ENCODE measurements at places on chromosomes 3 and 15.
A peak's percentile ranks its signal among the peaks of the same experiment; 100 is the strongest.

- H3K27ac ChIP-seq: no peak overlapping the region
- H3K27me3 ChIP-seq: no peaks in the 10 kb centered on the region
Measured at GRCh38 chr3:120858521-120858920, 49.5 kb upstream of the STXBP5L start.

DNA sequence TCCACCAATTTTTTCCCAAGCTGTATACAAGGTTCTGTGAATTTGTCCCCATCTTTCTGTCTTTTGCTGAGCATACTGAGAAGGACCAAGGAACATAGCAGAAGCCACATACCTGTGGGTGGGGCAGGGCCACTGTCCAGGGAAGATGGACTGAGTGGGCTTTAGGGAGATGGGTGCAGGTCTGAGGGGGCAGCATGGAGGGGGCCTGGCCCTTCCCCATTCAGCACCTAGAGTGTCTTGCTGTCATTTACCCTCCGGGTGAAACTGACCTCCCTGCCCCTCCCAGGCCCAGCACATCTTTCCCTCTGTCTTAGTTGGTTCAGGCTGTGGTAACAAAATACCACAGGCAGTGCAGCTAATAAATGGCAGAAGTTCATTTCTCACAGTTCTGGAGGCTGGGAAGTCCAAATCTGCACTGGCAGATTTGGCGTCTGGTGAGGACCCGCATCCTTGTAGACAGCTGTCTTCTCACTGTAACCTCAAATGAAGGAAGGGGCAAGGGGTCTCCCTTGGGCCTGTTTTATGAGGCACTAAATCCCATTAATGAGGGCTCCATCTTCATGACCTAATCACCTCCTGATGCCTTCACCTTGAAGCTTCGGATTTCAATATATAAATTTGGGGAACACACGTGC lies 180.0 kb upstream of the SMAD3 start:
- H3K27me3 ChIP-seq: peaks cover 6% of the 10 kb centered on the region
- no peaks in the 10 kb centered on the region for H3K36me3 ChIP-seq
- DNase-seq: no peak

DNA sequence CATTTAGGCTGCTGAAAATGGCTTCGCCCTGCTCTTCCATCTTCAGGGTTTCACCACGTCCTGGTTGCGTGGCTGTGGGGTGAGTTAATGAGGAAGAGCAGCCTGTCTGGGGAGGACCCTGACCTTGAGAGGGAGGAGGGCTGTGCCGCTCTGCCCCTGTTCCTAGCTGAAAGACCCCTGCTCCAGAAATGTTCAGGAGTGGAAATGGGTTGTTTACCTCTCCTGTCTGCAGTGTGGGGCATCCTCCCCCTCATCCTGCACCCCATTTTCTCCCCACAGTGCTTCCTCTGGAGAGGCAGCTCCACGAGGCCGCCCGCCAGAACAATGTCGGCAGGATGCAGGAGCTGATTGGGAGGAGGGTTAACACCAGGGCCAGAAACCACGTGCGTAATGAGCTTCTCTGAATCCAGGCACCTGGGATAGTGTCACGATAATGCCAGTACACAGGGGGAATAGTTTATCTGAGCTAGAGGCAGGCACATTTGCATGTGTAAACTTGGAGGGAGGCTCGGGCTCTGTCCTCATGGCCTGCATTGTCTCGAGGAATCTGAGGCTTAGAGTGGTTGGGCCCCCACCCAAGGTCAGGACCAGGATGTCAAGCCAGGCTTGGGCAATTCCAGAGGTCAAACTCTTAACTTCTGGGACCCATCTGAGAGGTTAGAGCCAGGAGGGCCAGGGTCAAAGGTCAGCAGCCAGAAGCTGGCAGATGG lies 4.0 kb downstream of the ANKDD1A start:
- H3K4me1 ChIP-seq: peaks cover 7% of the 10 kb centered on the region
- H3K27me3 ChIP-seq: peaks cover 46% of the 10 kb centered on the region
- H3K36me3 ChIP-seq: no peaks in the 10 kb centered on the region
- no peak for DNase-seq

DNA sequence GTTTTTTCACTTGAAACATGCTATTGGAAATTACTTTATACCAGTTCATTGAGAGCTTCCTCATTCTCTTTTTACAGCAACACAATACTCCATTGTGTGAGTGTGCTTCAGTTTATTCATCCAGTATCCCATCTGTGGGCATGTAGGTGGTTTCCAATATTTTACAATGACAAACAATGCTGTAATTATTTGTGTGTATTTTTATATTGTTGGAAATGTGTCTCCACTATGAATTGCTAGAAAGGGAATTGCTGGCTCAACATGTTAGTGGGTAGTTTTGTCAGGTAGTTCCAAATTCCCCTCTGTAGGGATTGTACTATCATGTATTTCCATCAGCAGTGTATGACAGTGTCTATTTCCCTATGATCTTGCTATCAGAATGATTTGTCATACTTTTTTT lies 65.8 kb upstream of the MAGI1 start:
- no peak overlapping the region for H3K4me3 ChIP-seq
- no peak overlapping the region for H3K27ac ChIP-seq
- H3K4me1 ChIP-seq: peaks cover 8% of the 10 kb centered on the region
- H3K27me3 ChIP-seq: no peaks in the 10 kb centered on the region

DNA sequence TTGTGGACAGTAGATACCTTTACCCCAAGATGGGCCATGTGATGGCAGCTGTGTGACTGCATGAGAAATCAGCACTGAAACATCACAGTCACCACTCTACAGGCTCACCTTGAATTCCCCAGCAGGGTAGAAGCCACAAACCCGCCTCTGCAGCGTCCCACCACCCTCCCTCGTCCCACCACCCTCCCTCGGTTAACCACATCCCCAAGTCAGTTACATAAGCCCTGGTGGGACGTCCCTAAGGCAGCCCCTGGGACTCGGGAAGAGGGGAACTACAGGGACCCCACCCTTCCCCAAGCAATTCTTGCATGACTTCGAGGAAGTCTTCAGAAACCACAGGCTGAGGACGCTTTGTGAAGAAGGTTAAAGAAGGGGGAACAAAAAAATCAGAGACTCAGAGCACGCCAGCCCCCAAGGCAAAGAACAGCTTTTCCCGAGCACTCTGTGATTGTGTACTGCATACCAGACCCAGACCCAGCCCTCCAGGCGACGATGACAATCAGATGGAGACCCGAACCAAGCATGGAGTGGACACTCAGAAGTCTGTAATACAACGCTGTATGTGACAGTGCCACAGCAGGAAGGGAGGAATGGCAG lies 60.5 kb downstream of the SH3BP5 start:
- no peak overlapping the region for H3K4me3 ChIP-seq
- H3K36me3 ChIP-seq: peaks cover 1% of the 10 kb centered on the region
- H3K27ac ChIP-seq: no peak overlapping the region
- DNase-seq: no peak

GRCh38 chr15:67836134-67836455 lies 3.8 kb downstream of the RNU6-1 start:
- H3K27me3 ChIP-seq: peaks cover 76% of the 10 kb centered on the region
- H3K27ac ChIP-seq: peak overlapping the region; percentile 77
- H3K36me3 ChIP-seq: peaks cover 2% of the 10 kb centered on the region
- H3K4me1 ChIP-seq: peaks cover 20% of the 10 kb centered on the region

- H3K4me1 ChIP-seq: no peaks in the 10 kb centered on the region
- peaks cover 20% of the 10 kb centered on the region for H3K36me3 ChIP-seq
- no peaks in the 10 kb centered on the region for H3K27me3 ChIP-seq
Measured at GRCh38 chr15:39966521-39966920, 32.6 kb downstream of the EIF2AK4 start.

- peaks cover 2% of the 10 kb centered on the region for H3K36me3 ChIP-seq
- no peaks in the 10 kb centered on the region for H3K27me3 ChIP-seq
- peak overlapping the region; percentile 74 for H3K27ac ChIP-seq
- peaks cover 28% of the 10 kb centered on the region for H3K4me1 ChIP-seq
- DNase-seq: no peak
Measured at GRCh38 chr3:53171827-53172505, 11.0 kb downstream of the PRKCD start.

DNA sequence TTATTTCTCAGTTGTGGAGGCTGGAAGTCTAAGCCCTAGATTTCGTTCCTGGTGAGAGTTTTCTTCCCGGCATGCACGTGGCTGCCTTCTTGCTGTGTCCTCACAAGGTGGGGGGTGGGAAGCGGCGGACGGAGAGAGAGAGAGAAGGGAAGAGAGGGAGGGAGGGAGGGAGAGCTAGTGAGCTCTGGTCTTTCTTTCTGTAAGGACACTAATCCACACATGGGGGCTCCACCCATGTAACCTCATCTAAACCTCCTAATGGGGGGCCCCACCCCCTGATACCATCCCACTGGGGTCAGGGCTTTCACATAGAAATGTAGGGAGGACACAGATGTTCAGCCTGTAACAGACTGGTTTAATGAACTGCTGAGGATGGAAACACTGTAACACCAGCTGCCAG lies 7.3 kb downstream of the FBLN2 start:
- no peak for DNase-seq
- H3K27me3 ChIP-seq: peaks cover 25% of the 10 kb centered on the region
- peaks cover 1% of the 10 kb centered on the region for H3K4me1 ChIP-seq
- no peaks in the 10 kb centered on the region for H3K36me3 ChIP-seq

- H3K36me3 ChIP-seq: peaks cover 6% of the 10 kb centered on the region
- H3K4me3 ChIP-seq: peak overlapping the region; percentile 39
- no peak for DNase-seq
- H3K4me1 ChIP-seq: peaks cover 27% of the 10 kb centered on the region
- H3K27ac ChIP-seq: no peak overlapping the region
Measured at GRCh38 chr3:157857440-157857839, 248.8 kb downstream of the SHOX2 start.
